Osteoblast (primary cell): ENCODE measurements at places on chromosomes 2 and 18. TPM values are rescaled to one million over a fixed set of nuclear protein-coding genes. Genes with fewer than 3 reads are reported as not detected.

DNA sequence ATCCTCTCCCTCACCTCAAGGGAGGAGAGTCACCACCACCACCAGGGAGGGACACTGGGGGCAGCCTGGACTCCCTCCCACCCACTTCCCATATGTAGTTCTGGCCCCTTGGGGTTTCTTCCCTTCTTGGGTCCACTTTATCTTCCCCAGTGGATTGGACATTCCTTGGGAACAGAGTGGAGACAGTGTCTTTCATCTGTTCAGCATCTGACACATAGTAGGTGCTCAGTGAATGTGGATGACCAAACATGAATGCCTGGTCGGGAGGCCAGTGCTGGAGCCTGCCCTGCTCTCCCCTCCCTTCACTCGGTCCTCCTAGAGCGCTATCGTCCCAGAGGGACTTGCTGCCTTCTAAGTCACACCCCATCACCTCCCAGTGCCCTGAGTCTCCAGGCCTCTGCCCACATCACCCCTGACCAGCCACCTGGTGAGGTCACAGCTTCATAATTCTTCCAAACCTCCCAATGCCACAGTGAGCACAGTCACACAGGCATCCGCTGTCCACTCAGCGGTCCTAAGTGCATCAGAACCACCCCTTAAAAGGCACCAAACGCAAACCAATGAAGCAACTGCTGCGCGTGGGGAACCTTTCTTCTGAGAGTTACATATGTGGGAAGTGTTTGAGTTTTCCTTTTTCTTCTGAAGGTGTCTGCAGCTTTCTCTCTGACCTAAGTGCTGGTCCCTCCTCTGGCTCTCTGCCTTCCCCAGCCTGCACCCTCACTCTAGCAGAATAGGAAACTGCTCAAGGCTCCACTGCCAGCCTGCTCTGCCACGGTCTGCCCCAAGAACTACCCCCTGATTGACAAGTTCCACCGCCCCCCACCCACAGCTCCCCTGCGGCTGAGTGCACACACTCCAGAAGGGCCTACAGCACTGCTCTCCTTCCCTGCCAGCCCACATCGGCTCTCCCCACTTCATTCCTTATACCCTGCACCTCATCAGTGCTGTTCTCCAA, 7.2 kb upstream of the SFXN5 start:
- H3K4me3 ChIP-seq, result no peak overlapping the region
- peaks cover 42% of the 10 kb centered on the region for H3K36me3 ChIP-seq
- no peak overlapping the region for H3K27ac ChIP-seq
- H3K4me1 ChIP-seq, result no peaks in the 10 kb centered on the region
- DNase-seq, result no peak
- no peaks in the 10 kb centered on the region for H3K27me3 ChIP-seq

GRCh38 chr18:43596105-43596712, 318.9 kb upstream of the SYT4 start:
- H3K27ac ChIP-seq, result no peak overlapping the region
- no peak overlapping the region for H3K4me3 ChIP-seq

DNA sequence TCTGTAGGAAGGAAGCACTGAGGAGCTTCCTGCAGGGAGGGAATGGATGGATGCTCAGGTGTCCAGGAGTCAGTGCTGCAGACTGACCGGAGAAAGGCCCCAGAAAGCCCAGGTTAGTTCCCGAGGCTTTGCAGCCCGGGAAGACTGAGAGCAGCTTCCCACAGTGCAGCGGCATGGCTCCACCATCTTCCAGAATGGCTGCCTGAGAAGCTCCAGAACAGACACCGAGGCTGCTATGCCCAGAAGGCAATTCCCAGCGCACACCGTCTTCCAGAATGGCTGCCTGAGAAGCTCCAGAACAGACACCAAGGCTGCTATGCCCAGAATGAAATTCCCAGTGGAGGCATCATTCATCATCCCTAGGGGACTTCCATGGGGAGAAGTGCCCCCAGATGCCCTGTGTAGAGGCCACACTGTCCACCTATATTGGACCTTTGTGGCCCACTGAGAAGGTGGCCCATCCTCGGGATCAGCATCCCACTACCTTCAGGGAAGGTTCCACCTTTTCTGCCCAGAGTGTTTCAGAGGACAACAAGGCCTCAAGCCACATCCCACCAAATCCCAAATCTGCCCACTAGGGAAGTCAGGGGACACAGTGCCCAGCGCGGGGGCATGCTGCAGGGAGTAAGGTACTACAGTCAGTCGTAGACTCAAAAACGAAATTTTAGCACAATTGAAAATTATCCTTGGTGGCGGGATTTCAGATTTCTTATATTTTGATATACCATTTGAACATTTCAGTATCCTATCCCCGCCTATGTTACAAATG, 80.5 kb downstream of the KCNF1 start:
- H3K4me1 ChIP-seq, result no peaks in the 10 kb centered on the region
- no peaks in the 10 kb centered on the region for H3K36me3 ChIP-seq
- H3K27me3 ChIP-seq, result peaks cover 16% of the 10 kb centered on the region
- DNase-seq, result no peak
- H3K4me3 ChIP-seq, result no peak overlapping the region

DNA sequence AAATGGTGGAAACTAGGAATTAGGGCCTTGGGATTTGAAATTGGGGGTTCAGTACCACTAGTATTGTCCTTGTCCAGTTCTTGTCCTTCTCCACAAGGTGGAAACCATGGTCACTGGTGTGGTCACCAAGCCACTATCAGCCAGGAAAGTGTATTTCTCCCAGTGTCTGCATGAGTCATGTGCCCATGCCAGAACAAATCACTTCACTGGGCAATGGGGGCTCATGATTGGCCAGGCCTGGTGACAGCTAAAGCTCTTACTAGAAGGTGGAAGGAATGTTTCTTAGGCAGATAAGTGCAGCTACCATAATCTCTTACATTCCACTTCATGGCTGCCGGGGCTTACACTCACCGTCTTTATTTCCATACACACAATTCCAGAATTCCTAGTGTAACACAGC, 124.8 kb upstream of the TACR1 start:
- no peak overlapping the region for H3K4me3 ChIP-seq
- H3K36me3 ChIP-seq, result no peaks in the 10 kb centered on the region
- H3K27me3 ChIP-seq, result peaks cover 9% of the 10 kb centered on the region
- no peak for DNase-seq
- H3K4me1 ChIP-seq, result no peaks in the 10 kb centered on the region

Gene RFTN2
- total RNA-seq, result 14.5 and 18.6 TPM in 2 replicates

- peak overlapping the region; percentile 79 for H3K27ac ChIP-seq
- peaks cover 30% of the 10 kb centered on the region for H3K4me1 ChIP-seq
- no peak for DNase-seq
- H3K4me3 ChIP-seq, result no peak overlapping the region
Measured at GRCh38 chr2:188324067-188324466, 32.4 kb downstream of the GULP1 start.

DNA sequence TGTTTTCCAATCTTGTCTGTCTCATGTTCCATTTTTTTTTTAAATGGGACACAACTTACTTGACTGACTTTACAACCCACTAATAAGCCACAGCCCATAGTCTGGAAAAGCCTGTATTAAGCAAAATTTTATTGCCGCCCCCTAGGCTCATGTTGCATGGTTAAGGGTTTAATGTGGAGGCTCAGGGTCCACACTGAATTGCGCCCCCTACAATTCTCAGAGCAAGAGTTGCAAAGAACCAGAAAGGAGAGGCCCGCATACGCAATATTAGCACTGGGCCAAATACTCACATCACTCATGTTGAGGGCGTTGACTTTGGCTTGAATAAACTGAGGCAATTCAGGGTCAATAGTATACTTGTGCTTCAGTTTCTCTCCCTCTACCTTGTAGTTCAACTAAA, 65.5 kb downstream of the NEB start:
- no peak overlapping the region for H3K27ac ChIP-seq
- no peak overlapping the region for H3K4me3 ChIP-seq
- H3K36me3 ChIP-seq, result no peaks in the 10 kb centered on the region
- DNase-seq, result no peak
- H3K27me3 ChIP-seq, result no peaks in the 10 kb centered on the region
- H3K4me1 ChIP-seq, result no peaks in the 10 kb centered on the region

- H3K27ac ChIP-seq, result no peak overlapping the region
- DNase-seq, result no peak
- no peaks in the 10 kb centered on the region for H3K4me1 ChIP-seq
- H3K36me3 ChIP-seq, result no peaks in the 10 kb centered on the region
- no peaks in the 10 kb centered on the region for H3K27me3 ChIP-seq
Measured at GRCh38 chr18:10240973-10241372, 213.5 kb upstream of the APCDD1 start.

DNA sequence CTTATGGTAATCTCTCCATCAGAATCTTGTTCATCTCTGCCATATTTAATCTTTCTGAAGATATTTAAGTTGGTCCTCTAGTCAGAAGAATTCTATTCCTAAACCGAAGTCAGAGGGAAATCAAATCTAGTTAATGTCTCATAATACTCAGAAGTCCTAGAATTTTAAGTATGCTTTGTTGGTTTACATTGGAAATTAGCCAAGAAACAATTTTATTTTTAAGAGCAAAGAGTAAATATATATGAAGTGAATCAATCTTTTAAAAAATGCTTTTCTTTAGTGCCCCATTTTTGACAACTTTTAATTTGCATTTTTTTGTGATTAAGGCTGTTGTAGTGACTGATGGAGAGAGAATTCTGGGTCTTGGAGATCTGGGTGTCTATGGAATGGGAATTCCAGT, 38.1 kb downstream of the ME2 start:
- DNase-seq, result no peak
- H3K4me1 ChIP-seq, result peaks cover 16% of the 10 kb centered on the region
- peaks cover 12% of the 10 kb centered on the region for H3K36me3 ChIP-seq
- no peak overlapping the region for H3K4me3 ChIP-seq
- H3K27ac ChIP-seq, result no peak overlapping the region

Gene DOK6
- total RNA-seq, result 2.7 and 3.6 TPM in 2 replicates

GRCh38 chr2:23584054-23584745, 199.2 kb downstream of the KLHL29 start:
- H3K4me1 ChIP-seq, result no peaks in the 10 kb centered on the region
- DNase-seq, result peak; percentile 29
- no peak overlapping the region for H3K4me3 ChIP-seq
- no peak overlapping the region for H3K27ac ChIP-seq
- H3K36me3 ChIP-seq, result no peaks in the 10 kb centered on the region
- no peaks in the 10 kb centered on the region for H3K27me3 ChIP-seq

Gene MBP
- total RNA-seq, result 1.5 and 2.2 TPM in 2 replicates

Gene SNED1
- 94.8 and 127 TPM in 2 replicates for total RNA-seq

DNA sequence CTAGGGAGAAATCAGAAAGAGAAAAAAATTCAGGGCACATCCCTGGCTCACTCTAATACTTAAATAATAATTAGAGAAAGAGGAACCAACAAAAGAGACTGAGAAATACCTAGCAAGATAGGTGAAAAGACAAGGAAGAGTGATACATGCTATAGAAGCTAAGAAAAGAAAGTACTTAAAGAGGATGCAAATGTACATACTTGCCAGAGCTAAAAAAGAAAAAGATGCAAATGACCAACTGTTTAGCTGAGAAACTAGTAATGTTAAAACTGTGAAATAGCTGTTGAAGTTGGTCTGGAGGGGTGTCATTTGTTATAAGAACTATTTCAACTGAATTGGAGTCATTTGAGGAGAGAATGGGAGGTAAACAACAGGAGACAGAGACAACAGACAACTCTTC, 412.2 kb downstream of the SPAG16 start:
- H3K27me3 ChIP-seq, result no peaks in the 10 kb centered on the region
- no peaks in the 10 kb centered on the region for H3K36me3 ChIP-seq
- no peaks in the 10 kb centered on the region for H3K4me1 ChIP-seq
- no peak for DNase-seq
- H3K4me3 ChIP-seq, result no peak overlapping the region

GRCh38 chr2:95347681-95348608, 50.8 kb downstream of the KCNIP3 start:
- H3K4me3 ChIP-seq, result no peak overlapping the region
- peak; percentile 83 for DNase-seq
- H3K36me3 ChIP-seq, result no peaks in the 10 kb centered on the region
- peaks cover 7% of the 10 kb centered on the region for H3K4me1 ChIP-seq
